ENCODE measurements at places on chromosomes 11 and 22.

GRCh38 chr11:122268601-122269130 is 152.7 kb upstream of the BLID start:
- DNase-seq = no peak
- no peak overlapping the region for H3K4me3 ChIP-seq
- no peak overlapping the region for H3K27ac ChIP-seq
- no peaks in the 10 kb centered on the region for H3K4me1 ChIP-seq
- no peaks in the 10 kb centered on the region for H3K36me3 ChIP-seq

GRCh38 chr11:102111011-102111786 is 952 bp downstream of the YAP1 start:
- peak overlapping the region; percentile 82 for H3K4me3 ChIP-seq
- H3K36me3 ChIP-seq = peaks cover 8% of the 10 kb centered on the region
- H3K27me3 ChIP-seq = peaks cover 28% of the 10 kb centered on the region

GRCh38 chr11:126925321-126926093 is 75.1 kb downstream of the KIRREL3 start:
- H3K27me3 ChIP-seq = peaks cover 15% of the 10 kb centered on the region
- DNase-seq = no peak
- no peaks in the 10 kb centered on the region for H3K36me3 ChIP-seq
- no peak overlapping the region for H3K27ac ChIP-seq
- no peak overlapping the region for H3K4me3 ChIP-seq

GRCh38 chr11:30936491-30936890 is 350.3 kb upstream of the MPPED2 start:
- no peak overlapping the region for H3K27ac ChIP-seq
- no peaks in the 10 kb centered on the region for H3K4me1 ChIP-seq
- no peaks in the 10 kb centered on the region for H3K27me3 ChIP-seq
- no peak for DNase-seq
- H3K4me3 ChIP-seq = no peak overlapping the region

- H3K27ac ChIP-seq = no peak overlapping the region
- no peak overlapping the region for H3K4me3 ChIP-seq
- H3K36me3 ChIP-seq = no peaks in the 10 kb centered on the region
- no peak for DNase-seq
These were observed 33.1 kb downstream of the PHLDB1 start for GRCh38 chr11:118640332-118641154.

DNA sequence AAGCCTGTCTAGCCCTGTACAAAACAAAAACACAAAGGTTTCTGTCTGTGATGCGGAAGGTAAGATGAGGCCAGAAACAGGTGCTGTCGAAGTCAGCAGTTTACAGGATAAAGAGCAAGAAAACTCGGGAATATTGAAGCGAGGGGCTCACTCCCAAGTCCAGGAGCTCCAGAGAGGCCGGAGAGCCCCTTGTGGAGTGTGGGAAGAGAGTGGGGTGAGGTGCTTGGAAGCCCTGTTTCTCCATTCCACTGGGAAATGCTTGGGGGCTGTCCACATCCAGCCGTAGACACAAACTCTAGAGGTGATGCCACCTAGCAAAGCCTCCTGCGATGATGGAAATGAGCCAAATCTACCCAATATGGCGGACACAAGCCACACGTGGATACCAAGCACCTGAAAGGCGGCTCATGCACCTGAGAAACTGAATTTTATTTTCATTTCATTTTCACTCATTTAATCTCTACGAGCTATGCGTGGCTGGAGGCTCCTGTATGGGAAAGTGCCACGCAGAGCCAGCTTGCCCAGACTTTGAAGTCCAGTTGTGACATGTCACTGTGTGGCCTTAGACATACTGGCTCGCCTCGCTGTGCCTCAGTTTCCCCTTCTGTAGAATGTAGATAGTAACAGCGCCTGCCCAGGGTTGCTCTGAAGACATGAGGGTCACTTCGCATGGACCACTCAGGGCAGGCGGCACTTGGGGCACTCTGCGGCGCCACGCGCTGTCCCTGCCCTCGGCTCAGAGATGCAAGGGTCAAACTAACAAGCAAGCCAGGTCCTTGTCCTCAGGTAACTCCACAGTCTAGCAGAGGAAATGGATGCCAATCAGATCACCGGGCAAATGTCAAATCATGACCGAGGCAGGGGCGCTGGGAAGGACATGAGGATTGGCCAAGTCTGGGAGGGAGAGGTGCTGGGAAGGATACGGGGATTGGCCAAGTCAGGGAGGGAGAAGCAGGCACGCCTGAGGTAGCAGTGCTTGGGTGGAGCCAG is 684.7 kb downstream of the TBC1D22A start:
- peaks cover 4% of the 10 kb centered on the region for H3K4me1 ChIP-seq
- peaks cover 4% of the 10 kb centered on the region for H3K36me3 ChIP-seq

DNA sequence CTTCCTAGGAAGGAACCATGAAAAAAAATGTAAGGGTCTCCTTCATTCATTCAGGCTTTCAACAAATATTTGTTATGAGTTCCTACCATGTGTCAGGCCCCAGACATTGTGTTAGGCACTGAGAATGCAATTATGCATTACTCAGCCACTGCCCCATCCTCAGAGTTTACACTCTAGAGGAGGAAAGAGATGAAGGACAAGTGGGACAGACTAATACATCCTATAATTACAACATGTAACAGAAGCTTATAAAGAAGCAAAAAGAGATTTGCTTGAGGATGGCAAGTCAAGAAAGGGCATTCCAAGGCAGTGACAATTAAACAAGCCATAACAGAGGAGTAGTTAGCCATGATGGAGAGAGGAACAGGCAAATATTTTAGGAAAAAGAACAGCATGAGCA is 78.6 kb downstream of the FAM168A start:
- DNase-seq = no peak
- H3K27ac ChIP-seq = no peak overlapping the region
- H3K27me3 ChIP-seq = no peaks in the 10 kb centered on the region
- H3K4me1 ChIP-seq = peaks cover 21% of the 10 kb centered on the region

- no peak overlapping the region for H3K27ac ChIP-seq
- no peaks in the 10 kb centered on the region for H3K36me3 ChIP-seq
- no peaks in the 10 kb centered on the region for H3K4me1 ChIP-seq
- DNase-seq = no peak
- H3K4me3 ChIP-seq = no peak overlapping the region
These were observed 175.7 kb upstream of the PITPNB start for GRCh38 chr22:28094771-28095170.

DNA sequence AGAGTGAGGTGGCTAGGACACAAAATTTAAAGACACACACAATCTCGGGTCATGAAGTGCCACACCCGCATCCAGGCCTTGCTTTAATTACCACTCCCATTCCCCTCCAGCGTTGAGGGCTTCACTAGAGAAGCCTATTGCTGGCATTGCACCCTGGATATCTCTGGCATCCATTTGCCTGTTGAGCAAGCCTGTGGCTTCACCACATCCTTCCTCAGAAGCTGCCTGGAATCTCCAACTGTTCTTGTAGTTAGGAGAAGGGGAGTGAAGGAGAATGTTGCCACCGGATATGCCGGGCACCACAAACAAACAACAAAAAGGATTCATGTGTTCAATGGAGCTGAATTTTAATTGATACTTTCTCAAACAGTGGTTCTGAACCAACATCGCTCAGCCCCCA is 34.4 kb upstream of the RCN1 start:
- no peaks in the 10 kb centered on the region for H3K4me1 ChIP-seq
- peaks cover 6% of the 10 kb centered on the region for H3K36me3 ChIP-seq
- H3K27me3 ChIP-seq = peaks cover 25% of the 10 kb centered on the region
- DNase-seq = no peak

DNA sequence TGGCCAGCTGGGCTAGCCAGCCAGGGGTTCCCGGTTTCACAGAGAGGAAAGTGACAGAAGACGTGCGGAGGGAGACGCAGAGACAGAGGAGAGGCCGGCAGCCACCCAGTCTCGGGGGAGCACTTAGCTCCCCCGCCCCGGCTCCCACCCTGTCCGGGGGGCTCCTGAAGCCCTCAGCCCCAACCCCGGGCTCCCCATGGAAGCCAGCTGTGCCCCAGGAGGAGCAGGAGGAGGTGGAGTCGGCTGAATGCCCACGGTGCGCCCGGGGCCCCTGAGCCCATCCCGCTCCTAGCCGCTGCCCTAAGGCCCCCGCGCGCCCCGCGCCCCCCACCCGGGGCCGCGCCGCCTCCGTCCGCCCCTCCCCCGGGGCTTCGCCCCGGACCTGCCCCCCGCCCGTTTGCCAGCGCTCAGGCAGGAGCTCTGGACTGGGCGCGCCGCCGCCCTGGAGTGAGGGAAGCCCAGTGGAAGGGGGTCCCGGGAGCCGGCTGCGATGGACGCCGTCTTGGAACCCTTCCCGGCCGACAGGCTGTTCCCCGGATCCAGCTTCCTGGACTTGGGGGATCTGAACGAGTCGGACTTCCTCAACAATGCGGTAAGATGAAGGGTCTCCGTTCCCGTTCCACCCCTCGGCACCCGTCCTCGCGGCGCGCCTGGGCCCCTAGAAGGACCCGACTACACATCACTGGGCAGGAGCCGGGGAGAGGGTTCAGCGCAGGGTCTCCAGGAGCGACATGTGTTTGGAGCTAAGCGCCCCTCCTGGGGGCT is at the start of gene CREB3L1:
CREB3L1 (plus strand) TSS at position 41 of the 765 bp plus-strand sequence; CDS start at position 491, 450 bp downstream.
- peak within 1 kb of the TSS; percentile 52 for H3K4me3 ChIP-seq
- peaks cover 79% of the 10 kb centered on the region for H3K27me3 ChIP-seq
- H3K27ac ChIP-seq = no peak within 1 kb of the TSS
- no peak for DNase-seq

DNA sequence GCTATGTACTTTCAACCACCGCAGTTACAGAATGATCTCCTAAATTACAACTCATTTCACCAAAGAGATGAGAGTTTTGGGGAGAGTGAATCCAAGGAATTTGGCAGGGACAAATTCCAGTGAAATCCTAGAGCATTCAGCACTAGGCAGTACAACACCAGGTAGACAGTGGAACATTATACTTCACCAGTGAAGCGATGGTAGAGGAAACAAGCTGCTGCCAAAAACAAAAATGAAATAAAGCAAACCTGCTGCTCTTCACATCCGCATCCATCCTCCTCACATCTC is 16.9 kb downstream of the SMCO4 start:
- H3K4me3 ChIP-seq = no peak overlapping the region
- no peaks in the 10 kb centered on the region for H3K36me3 ChIP-seq
- H3K27me3 ChIP-seq = no peaks in the 10 kb centered on the region
- DNase-seq = no peak
- H3K4me1 ChIP-seq = peaks cover 8% of the 10 kb centered on the region

GRCh38 chr11:1003159-1003558 is 33.4 kb downstream of the MUC6 start:
- H3K27me3 ChIP-seq = no peaks in the 10 kb centered on the region
- peaks cover 54% of the 10 kb centered on the region for H3K36me3 ChIP-seq
- H3K27ac ChIP-seq = no peak overlapping the region

DNA sequence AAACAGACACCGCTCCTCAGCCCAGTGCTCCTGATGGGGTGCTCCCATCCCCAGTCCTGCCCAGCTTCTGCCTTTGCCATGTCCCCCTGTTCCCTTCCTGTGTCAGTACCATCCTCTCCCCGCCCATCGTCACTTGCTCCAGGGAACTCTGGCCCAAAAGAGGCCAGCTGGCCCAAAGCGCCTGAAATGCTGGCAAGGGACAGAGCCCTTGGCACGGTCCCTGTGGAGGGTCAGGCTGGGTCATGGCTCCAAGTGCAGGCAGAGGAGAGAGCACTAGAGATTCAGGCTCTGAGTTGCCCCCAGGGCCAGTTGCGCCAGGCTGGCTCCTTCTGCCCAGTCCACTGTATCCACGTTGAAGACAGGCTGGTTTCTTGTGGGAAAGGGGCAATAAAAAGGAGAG is 8.4 kb upstream of the HDHD5 start:
- H3K36me3 ChIP-seq = peaks cover 5% of the 10 kb centered on the region
- H3K27ac ChIP-seq = no peak overlapping the region
- H3K4me1 ChIP-seq = peaks cover 4% of the 10 kb centered on the region
- DNase-seq = no peak

Data from effector memory CD8-positive, alpha-beta T cell (primary cell).